Stimulated activated CD8-positive, alpha-beta memory T cell treated with anti-CD3 and anti-CD28 coated beads, Interleukin-7, amount 100 ng/mL, for 1 hour (primary cell): ENCODE measurements at places on chromosomes 2 and 18.

- DNase-seq, result no peak
Observed at GRCh38 chr18:68985172-68985820, 187.4 kb downstream of the CCDC102B start.

GRCh38 chr2:120470041-120470965 is 124.4 kb downstream of the INHBB start:
- no peak for DNase-seq

DNA sequence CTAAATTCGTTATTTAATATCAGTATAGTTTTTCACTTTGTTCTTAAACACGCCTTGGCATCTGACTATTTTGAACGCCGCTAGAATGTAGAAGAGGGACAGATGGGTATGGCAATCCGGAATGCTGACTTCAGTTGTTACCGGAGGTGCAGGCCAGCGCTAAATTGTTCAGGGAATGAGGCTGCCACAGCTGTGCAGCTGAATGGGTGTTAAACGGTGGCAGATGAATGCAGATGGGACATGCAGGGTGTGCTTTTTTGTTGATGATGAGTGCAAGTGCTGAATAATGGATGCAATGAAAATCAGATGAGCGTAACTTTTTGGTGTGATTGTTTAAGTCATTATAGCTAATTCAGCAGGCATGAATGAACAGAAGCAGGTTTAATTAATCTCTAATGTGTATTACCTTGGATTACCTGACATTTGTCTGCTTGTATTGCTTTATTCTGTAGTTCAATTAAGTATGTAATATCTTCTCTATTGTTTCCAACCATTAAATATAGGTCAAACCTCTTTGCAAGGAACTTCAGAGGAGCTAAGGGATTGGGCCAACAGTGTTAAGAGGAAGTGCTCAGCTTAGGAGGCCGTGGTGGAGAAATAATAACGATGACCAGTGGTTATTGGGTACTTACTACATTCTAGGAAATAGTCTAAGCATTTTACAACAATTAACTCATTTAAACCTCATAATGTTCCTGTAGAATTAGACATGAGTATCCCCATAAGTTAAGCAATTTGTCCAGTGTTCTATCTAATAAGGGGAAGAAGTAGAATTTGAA is 11.9 kb upstream of the CREG2 start:
- DNase-seq, result no peak

- no peak for DNase-seq
Observed at GRCh38 chr2:173288561-173288960, 66.1 kb upstream of the CDCA7 start.

GRCh38 chr2:5190023-5190422 is 502.2 kb upstream of the SOX11 start:
- no peak for DNase-seq

GRCh38 chr2:237700512-237701032 is 73.2 kb downstream of the LRRFIP1 start:
- peak; percentile 42 for DNase-seq

DNA sequence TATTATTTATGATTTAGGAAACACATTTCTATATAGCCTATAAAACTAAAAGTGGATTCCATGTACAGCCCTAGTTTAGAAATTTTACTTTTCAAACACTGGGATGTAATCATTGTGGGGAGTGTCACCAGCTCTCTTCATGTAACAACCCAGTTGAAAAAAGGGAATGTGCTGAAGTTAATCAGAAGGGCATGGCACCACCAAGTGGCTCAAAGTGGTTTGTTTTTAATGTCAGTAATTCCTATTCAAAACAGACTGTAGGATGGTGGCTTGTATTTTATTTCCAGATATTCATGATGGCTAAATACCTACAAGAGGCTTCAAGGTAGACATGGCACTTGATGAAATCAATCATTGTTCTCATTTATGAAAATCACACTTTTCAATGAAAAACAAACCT is 58.1 kb upstream of the TMEM182 start:
- no peak for DNase-seq

- no peak for DNase-seq
Observed at GRCh38 chr18:3199942-3200645, 19.7 kb downstream of the MYOM1 start.

GRCh38 chr2:28506112-28506910 is 10.5 kb downstream of the PLB1 start:
- DNase-seq, result no peak

DNA sequence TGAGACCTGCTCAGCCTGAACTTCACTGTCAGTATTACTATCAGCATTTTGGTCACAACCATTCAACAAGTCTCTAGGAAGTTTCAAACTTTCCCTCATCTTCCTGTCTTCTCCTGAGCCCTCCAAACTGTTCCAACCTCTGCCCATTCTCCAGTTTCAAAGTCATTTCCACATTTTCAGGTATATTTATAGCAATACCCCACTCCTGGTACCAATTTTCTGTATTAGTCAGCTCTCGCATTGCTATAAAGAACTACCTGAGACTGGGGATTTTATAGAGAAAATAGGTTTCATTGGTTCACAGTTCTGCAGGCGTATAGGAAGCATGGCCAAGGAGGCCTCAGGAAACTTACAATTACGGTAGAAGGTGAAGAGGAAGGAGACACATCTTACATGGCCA is 27.3 kb downstream of the KCNF1 start:
- no peak for DNase-seq

- no peak for DNase-seq
Observed at GRCh38 chr18:58310517-58310916, 266.5 kb downstream of the NEDD4L start.

GRCh38 chr2:99156891-99157290 is 2.1 kb downstream of the LIPT1 start:
- no peak for DNase-seq
